ENCODE measurements at places on chromosomes 2 and 18.

DNA sequence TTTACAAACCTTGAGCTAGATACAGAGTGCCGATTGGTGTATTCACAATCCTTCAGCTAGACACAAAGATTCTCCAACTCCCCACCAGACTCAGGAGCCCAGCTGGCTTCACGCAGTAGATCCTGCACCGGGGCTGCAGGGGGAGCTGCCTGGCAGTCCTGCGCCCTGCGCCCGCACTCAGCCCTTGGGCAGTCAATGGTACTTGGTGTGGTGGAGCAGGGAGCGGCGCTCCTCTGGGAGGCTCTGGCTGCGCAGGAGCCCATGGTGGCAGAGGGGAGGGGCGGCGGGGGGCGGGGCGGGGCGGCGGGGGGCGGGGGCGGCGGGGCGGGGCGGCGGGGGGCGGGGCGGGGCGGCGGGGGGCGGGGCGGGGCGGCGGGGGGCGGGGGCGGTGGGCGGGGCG, 923.4 kb downstream of the SOCS6 start:
- no peak for DNase-seq

DNA sequence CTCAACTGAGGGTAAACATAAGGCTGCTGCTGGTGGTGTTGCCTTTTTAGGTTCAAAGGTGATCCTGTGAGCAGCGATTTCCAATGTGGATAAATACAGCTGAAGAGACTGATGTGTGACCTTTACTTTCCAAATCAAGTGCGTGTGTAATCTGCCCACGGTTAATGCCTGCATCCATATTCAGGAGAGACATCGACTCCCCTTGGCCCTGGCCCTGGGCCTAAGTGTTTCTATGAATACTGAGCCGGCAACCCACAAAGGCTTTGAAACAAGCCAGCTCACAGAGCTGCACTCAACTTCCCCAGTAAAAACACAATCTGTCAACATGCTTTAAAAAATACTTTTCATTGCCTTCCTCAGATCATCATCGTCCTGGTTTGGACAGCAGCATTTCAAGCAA, 1026.6 kb downstream of the TMEM182 start:
- DNase-seq: no peak

- no peak for DNase-seq
Observed at GRCh38 chr2:112795774-112796173, 11.5 kb upstream of the IL1A start.

- DNase-seq: no peak
Observed at GRCh38 chr18:54532222-54532621, 58.8 kb upstream of the DYNAP start.

GRCh38 chr18:24400587-24400986, 3.0 kb upstream of the OSBPL1A start:
- no peak for DNase-seq

- DNase-seq: no peak
Observed at GRCh38 chr2:233354500-233354924, 218 bp downstream of the DGKD start.

GRCh38 chr18:24853076-24853475, 392.6 kb downstream of the HRH4 start:
- DNase-seq: no peak

DNA sequence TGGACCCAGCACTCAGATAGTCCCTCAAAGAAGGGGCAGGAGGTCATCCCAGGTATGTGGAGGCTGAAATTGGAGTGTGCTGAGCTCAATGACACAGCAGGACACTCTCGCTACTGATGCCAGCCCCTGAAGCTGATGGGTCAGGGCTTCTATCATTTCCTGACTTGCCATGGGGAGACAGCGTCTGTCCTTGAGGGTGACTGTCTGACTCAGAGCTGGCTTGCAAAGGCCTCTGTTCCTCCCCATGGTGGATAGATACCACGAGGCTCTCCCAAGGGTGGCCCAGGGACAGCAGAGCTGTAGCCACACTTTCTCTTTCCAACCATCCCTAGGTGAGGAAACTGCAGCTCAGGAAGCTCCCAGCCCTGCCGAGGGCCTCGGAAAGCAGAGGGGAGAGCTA, 10.8 kb downstream of the ALPG start:
- no peak for DNase-seq

DNA sequence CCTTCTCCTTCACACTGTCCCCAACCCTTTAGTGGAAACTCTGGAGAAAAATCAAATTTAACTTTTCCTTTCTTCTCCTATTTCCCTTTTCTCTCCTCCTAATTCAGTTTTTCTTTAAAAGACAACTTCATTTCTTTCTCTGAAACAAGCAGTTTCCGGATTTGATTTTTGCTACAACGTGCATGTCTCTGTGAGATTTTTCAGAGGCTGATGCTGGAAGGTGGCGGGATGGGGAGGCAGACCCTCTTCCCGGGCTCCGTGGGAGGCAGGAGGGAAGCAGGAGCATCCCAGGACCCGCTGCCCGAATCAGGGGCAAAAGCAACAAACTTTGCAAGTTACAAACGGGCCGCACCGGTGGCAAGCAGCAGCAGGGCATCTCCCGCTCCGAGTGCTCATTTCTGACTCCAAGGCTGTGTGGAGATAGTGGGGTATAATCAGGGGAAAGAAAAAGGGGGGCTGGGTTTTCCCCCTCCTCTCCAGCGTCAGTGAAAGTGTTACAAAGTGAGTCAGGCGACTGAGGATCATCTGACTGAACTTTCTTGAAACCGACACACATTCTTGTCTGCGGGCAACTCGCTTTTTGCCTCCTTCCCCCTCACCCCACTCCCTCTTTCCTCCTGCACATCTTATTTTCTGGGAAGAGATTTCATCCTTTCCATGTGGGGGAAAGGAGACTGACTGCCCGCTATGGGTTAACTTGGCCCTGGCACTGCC, 6.4 kb downstream of the ZEB2 start:
- DNase-seq: no peak

DNA sequence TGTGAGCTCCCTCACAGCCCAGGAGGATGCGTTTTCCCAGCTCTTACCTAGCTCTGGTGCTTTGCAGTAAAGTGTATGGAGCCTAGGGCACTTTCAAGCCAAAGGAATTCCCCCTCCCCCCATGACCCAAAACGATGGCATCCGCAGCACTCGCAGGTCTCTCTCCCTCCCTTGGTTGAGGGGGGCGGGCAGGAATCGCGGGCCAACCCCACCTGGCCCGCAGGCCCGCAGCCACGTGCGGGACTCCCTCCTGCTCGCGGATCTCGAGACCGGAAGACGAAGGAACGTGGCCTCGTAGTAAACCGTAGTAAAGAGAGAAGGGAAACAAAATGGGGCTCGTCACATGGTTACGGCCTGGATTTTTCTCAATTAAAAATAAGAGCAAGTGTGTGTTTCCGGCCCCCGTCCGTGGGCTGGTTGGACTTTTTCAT, 8.5 kb downstream of the IRS1 start:
- DNase-seq: peak; percentile 73

DNA sequence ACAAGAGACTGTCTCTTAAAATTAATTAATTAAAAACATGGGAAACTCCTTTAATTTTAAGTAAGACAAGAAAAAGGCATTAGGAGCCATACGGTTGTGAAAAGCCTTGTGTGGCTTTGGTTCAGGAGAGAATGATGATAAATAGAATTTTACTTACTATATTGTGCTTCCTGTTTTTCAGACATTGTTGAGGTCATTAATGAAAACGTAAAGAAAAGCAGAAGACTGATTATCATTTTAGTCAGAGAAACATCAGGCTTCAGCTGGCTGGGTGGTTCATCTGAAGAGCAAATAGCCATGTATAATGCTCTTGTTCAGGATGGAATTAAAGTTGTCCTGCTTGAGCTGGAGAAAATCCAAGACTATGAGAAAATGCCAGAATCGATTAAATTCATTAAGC, 10.7 kb upstream of the IL1RL2 start:
- DNase-seq: no peak

DNA sequence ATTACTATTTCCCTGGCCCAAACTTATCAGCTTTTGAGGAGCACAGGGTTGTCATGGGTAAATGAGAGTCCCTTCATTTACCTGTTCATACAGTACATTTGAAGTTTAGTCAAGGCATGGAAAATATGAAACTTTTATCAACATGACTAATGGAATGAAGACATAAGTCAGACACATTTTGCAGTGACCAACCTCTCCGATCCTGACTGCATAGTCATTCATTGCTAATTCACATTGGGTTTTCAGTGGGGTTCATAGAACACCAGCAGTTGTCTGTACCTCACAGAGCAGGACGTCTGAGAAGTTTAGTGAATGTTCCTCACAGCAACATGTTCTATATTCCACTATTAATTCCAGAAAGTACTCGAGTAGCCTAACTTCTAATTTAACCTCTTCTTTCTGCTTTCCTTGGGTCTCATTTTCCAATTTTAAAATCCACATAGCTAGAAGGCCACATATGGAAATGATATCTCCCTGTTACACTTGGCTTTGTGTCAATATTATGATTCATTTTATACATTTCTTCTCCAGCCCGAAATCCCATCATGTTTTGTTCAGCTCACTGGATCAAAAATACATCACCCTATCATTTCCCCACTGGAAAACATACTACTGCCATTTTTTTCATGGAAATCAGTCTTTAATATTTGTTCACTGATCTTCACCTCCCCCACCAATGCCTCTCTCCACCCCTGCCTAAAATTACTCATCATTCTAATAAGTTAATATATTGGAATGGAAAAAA, 65.9 kb downstream of the CDH20 start:
- DNase-seq: no peak

DNA sequence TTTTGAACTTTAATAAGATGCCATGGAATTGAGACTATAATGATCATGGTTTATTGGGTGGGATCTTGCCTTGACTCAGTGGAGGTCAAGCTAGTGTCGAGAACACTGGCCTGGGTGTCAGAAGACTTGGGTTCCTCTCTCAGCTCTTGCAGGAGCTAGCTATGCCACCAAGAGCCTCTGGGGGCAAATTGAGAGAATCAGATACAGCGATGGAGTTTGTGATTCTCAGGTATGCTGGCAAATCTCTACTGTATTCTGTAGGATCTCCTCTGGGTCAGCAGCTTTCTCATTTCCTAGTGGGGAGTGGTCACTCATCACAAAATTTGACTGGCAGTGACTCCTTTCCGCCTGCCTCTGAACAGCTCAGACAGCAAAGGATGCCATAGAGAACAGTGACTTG, 477.0 kb downstream of the RNF144A start:
- DNase-seq: no peak

Measured in NCI-H1694 treated with DMSO at 0.1 percent for 48 hours (cell line).